ENCODE measurements at places on chromosomes 7 and 10.

- no peak for DNase-seq
These were observed 593.3 kb downstream of the CCSER2 start for GRCh38 chr10:84921701-84922100.

DNA sequence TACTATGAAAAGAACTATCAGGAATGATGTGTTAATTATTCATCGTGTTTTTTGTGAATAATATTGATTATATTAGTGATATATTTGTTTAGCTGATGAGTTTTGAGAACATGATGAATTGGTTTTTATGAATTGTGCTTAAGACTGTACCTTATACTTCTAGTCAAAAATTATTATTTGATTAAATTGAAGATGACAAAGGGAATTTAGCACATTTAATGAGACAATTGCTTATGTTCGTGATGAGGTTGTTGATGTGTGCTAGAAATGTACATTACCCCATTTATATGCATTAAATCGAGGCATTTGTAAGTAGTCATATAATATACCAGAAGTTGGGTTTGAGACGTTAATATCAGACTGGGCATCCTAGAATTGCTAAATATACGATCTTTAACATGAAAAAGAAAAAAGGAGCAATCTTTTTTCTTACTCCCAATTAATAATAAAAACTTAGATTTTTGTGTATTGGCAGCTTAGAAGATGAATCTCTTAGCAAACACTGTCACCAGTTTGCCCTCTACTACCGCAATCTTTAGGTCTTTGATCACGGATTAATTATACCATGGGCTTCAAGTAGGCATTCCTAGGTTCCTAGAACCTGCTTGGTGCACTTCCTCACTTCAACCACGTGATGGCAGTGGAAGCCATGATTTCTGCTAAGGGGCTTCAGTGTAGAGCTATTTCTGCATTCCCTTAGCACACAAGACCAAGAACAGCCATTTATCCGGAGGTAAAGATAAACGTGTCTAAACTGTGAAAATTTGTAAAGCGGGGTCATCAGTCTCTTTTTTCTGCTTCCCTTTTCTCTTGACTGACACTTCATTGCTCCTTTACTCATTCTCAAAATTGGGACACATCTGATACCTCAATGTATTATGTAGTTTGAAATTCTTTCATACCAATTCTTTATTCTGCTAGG, 1.6 kb downstream of the KLHDC10 start:
- DNase-seq: no peak

GRCh38 chr10:34252111-34252510, 563.0 kb downstream of the PARD3 start:
- no peak for DNase-seq

DNA sequence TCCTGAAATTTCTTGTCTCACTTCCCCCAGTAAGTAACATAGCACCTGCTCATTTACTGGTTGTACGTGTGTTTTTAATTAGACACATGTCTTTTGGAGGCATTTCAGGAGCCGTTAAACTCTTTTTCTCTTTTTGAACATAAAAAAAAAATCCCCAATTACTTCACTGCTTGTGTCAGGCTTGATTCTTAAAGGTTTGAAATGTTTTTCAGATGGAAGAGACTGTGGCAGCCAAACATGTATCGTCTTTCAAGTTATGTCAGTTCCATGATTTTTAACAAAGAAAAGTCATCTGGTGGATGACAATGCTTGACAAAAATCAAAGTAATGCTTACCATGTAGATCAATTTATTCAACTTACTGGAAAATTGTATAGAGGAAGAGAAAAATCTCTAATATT, 585.8 kb downstream of the GATA3 start:
- no peak for DNase-seq

DNA sequence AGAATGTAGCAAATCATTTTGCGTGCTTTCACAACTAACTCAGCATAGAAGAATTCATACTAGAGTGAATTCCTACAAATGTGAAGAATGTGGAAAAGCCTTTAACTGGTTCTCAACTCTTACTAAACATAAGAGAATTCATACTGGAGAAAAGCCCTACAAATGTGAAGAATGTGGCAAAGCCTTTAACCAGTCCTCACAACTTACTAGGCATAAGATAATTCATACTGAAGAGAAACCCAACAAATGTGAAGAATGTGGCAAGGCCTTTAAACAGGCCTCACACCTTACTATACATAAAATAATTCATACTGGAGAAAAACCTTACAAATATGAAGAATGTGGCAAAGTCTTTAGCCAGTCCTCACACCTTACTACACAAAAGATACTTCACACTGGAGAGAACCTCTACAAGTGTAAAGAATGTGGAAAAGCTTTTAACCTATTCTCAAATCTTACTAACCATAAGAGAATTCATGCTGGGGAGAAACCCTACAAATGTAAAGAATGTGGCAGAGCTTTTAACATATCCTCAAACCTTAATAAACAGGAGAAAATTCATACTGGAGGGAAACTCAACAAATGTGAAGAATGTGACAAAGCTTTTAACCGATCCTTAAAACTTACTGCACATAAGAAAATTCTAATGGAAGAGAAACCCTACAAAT, 40.8 kb downstream of the ZNF107 start:
- no peak for DNase-seq

DNA sequence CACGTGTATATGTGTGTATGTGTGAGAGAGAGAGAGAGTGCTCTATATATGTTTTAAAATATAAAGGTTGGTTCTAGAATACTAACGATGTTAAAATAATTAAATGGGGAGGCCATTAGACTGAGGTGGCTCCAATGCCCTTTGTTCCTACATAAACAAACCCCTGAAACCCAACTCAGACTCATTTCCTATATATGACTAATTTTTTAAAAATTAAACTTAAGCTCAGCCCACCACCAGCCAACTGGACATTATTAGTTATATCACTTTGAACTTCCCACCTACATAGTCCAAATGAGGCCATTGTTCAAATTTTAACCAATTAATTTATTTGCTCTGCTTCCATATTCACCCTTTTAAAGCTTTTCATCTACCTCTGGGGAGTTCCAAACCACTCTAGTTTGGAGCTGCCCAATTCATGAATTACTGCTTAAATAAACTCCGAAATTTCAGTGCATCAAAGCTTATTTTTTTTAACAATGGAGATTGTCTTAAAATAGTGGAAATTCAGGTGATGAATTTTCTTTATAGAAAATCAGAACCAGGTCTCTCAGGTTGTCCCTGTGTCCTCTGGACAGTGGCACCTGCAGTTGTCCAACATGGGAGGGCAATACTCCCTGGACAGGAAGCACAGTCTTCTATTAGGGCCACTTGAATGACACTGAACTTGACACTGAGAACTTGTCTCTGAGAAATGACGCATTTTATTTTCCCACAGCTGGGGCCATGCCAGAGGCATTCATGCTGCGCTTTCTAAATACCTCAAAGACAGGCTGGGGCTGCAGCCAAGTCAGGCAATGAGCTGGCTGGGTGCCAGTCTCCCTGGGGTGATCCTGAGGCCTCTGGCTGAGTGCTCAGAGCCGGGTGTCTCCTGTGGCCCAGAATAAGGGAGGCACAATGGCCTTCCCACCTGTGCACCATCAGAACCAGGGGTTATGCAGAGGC, 109.5 kb upstream of the TMEM72 start:
- no peak for DNase-seq

GRCh38 chr7:24784277-24784676, 27.0 kb upstream of the GSDME start:
- DNase-seq: no peak

DNA sequence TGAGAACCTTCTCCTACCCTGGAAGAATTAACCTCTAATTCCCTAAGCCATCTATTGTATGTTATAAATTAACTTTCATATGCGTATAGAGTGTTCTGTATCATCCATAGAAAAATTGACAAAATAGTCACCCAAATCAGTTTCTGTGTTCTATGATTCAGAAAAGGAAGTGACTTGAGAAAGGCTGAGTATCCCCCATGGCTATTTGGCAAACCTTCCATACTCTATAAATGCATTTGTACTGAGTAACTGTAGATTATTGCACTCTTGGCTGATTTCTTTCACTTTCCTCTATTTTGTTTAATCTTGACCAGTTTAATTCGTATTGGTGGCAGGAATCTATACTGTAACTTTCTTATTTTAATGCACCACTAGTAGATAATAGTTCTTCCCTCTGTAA, 182.2 kb downstream of the HTR7 start:
- DNase-seq: no peak

DNA sequence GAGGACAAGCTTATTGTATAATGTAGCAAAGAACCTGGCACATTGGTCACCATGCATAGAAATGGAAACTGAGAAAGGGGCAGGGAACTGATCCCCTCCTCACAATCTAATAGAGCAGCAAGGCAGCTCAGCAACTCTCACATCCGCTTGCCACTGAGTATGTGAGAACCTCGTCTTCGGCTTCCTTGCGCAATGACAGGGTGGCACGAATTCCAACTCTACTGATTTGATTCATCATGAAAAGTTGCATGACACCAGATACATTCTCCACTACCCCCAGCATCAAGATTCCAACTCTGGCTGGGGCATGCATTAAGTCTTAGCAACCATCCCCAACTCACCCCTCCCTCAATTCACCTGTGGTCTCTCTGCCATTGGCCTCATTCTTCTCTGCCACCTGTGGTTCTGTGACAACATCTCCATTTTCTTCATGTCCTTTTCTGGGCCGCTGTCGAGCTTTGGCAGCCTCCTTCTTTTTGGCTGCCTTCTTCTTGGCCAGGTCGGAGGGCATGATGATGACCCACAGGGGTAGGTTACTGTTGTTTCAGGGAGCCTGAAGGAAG, 976 bp downstream of the ABCF2 start:
- no peak for DNase-seq

- no peak for DNase-seq
These were observed 553 bp upstream of the ADD3 start for GRCh38 chr10:110007161-110007700.

DNA sequence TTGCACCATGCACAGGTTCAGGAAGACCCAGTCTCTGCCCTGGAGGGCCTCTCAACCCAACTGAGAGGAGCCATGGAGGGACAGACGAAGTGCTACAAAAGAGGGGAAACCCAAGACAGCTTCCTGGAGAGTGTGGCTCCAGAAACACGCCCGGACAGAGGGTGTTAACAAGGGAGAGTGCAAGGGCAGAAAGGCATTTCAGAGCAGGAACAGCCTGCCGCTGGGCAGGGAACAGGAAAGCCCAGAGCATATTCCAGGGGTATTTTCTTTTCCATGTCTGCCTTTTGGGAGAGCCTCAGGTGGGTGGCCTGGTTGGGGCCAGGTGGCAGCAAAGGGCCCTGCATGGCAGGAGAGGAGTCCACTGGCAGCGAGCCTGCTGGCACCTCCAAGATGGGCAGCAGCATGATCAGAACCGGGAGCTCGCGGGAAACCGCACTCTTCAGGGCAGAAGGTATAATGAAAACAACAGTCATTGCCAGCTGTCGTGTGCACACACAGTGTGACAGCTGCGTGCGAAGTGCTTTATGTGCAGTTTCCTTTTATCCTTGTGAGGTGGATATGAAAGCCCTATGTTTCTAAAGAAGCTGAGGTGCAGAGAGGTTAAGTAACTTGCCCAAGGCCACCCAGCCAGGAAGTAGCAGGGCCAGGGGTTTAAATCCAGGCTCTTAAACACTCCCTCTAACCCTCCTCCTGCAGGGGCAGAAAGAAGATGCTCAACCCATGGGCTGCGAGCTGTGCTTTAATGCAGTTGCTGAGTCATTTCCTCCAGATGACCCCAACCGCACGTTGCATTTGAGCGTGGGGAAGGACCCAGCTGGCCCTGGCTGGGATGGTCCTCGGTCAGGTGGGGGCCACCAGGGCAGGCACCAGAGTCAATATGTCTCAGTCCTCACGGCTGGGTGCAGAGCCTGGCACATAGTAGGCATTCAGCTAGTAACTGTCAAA, 128.6 kb downstream of the OAT start:
- no peak for DNase-seq

GRCh38 chr7:50214126-50214670, 90.3 kb upstream of the IKZF1 start:
- no peak for DNase-seq

DNA sequence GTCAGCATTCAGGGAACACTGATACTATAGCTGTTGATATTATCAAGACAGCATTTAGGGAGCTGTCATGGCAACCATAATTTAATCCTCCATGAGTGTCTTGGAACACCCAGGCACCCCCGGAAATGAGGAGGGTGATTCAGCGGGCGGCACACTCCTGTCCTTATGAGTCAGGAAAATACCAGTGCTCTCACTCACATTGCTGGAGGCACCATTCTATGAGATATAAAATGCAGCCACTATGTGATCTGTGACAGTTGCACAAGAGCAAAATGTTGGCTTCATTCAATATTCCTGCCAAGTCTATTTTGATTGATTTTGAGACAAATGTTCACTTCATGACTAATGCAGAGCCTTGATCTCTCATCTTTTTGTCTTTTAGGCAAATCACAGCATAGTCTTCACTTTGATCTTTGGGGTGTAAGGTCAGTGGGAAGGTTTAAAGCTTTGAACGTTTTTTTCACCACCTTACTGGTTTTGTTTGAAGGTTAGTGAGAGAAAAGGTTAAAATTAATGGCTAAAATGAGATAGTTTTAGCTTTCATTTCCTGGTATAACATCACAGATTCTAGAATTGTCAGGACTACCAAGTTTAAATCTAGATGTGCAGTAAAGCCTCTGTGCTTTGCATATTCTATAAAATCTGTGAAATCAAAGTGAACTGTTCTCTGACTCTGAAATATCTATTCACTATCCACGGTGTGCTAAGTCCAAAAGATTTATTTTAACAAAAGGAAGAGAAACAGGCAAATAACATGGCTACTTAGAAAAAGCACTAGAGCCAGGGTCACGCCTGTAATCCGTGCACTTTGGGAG, 12.4 kb upstream of the ARHGAP12 start:
- no peak for DNase-seq

DNA sequence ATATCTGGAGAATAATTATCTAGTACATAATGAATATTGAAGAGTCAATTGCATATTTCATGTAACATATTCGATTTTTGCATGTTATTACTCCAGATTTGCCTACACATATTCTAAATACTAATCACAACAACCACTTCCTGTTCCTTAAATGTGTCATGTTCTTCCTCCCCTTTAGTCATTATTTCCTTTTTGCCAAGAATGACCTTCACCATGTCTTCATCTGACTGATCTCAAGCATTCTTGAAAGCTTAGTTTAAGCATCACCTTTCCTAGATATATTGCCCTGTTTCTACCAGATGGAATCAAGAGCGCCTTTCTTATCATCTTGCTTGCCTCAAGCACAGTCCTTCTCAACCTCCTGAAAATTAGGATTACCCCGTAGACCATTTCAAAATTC, 23.5 kb upstream of the MEOX2 start:
- DNase-seq: no peak

- no peak for DNase-seq
These were observed 33.1 kb downstream of the DENND2A start for GRCh38 chr7:140607441-140607989.

- DNase-seq: no peak
These were observed 75.5 kb downstream of the PAPSS2 start for GRCh38 chr10:87734987-87735827.

DNA sequence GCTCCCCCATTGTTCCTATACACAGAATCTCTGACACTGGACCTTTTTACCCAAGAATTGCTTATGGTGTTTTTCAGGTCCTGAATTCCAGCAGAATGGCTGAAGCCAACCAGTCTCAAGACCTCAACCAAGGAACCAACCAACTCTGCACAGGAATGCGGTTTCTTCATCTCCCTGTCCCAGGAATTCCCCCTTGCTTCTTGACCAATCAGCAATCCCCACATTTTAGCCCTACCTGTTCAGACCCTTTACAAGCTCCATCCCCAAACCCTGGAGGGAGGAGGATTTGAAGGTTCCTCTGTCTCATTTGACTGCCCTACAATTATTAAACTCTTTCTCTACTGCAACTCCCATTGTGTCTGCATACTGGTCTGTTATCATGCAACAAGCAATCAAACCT, 35.5 kb downstream of the HIBADH start:
- no peak for DNase-seq

GRCh38 chr10:103767756-103768155, 87.6 kb downstream of the SH3PXD2A start:
- no peak for DNase-seq

Measured in activated T-helper 1 cell treated with anti-CD3 and anti-CD28 coated beads, Interleukin-2, amount 50 U/mL, for 16 hours (primary cell).